A549 treated with DMSO at 1 μM for 4 hours (cell line): ENCODE measurements at places on chromosomes 16 and 17. TPM values are rescaled to one million over a fixed set of nuclear protein-coding genes. Genes with fewer than 3 reads are reported as not detected.

Gene NPIPA5
- 1.3 to 3.3 TPM (median 2.7 TPM) in 5 replicates for total RNA-seq

Gene TBX6
- 0.20 to 0.45 TPM (median 0.25 TPM) in 5 replicates for total RNA-seq

Gene LYRM1
- total RNA-seq: 25.5 to 40.3 TPM (median 29.2 TPM) in 5 replicates

Gene GNAO1
- total RNA-seq: 0.25 to 0.62 TPM (median 0.44 TPM) in 5 replicates

Gene SNX20
- not detected in 5 replicates for total RNA-seq

Gene SPATA22
- total RNA-seq: not detected in 5 replicates

Gene ERI2
- 13.1 to 16.3 TPM (median 16.2 TPM) in 5 replicates for total RNA-seq

Gene CD7
- 0.08 TPM in 1 of 5 replicates, not detected in the others for total RNA-seq

Gene OXLD1
- 34.5 to 63.2 TPM (median 56.9 TPM) in 5 replicates for total RNA-seq
